ENCODE measurements at places on chromosomes 5 and 9.

GRCh38 chr5:175123542-175123941, 320.4 kb downstream of the DRD1 start:
- no peak for DNase-seq

DNA sequence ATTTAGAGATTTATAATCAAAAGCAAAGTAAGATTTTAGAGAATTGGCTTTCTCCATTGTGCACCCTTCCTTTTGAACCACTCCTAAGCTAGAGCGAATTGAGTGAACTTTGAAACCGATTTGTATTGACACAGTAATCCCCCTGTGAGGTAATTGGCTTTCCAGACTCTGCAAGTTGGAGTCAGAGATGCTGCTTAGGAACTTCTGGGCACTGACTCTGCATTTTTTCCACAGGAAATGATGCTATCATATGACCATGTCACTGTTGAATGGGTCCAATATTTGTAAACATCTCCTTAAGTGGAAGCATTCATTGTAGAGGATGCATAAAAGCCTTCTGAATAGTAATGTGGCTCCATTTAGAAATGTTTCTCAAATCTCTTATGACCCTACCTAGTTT, 394.4 kb upstream of the ZNF608 start:
- peak; percentile 64 for DNase-seq

DNA sequence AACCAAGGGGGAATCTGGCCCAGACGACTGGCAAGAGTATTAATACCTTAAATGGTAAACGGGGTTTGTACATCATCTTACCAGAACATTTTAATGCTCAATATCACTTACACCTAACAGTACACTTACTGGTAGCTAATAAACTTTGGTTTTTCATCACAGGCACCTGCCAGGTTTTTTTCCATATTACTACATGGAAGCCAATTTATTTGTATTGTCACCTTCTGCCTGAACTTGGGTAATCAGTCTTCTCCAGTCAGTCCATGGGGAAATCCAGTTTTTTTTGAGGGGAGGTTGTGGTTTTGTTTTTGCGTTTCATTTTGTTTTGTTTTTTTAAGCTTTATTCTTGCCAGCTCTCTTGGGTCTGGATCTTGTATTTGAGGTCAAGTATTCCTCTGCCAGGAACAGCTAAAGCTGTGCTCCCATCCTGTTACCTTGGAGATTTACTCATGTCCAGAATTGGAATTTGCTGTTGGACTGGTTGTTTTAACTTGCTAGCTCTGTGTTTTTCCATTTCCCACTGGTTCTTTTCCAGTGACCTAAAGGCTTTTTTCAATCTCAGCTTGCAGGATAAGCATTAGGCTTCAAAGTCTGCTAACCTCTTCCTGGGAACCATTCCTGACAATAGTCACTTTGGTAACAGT, 11.1 kb upstream of the NADK2 start:
- DNase-seq: no peak

DNA sequence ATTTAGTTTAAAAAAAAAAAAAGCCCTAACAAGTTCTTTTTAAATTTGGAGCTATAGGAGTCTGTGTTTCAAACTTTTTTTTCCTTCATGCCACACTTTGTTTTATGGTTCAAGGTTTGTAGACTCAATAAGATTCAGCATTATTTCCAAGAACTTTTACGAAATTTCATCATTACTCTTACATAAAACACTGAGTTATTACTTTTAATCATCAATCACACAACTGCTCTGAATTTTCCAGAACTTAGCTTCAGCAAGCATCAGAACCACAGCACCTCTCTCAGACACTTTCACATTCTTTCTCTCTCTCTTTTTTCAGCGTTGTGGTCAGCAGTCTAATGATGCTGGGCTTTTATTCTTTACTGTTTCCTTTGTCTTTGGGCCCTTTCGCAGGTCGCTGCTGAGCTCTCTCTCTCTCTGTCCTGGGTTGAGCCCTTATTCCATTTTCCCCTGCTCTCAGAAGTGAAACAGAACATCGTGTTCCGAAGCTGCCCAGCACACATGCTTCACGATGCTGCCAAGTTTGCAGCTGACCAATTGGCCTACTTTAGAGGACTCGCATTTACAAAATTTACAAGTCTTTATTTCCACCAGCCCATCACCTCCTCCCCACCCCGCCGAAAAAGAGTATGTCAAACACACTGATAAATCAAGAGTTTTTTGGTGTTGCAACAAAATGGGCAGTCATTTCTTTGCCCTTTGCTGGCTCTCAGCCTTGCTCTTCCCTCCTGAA, 44.6 kb upstream of the PIK3R1 start:
- no peak for DNase-seq

GRCh38 chr5:139845846-139846681, 50.5 kb downstream of the PSD2 start:
- no peak for DNase-seq

DNA sequence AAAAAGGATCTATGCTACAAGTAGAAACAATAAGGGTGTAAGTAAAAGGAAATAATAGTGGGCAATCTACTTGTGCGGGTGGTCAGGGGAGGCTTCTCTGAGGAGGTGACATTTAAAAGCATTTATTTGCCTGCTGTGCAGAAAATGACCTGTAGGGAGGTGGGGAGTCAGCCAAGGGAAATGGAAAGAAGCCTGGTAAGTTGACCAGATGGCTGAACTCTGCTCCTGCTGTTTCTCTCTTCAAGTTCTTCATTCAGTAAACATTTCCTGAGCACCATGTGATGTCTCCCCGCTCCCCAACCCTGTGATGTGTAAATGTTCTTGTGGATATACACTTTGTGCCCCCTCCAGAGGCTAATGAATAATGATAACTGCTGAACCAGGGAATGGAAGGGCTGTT, 9.9 kb upstream of the SPIN1 start:
- no peak for DNase-seq

DNA sequence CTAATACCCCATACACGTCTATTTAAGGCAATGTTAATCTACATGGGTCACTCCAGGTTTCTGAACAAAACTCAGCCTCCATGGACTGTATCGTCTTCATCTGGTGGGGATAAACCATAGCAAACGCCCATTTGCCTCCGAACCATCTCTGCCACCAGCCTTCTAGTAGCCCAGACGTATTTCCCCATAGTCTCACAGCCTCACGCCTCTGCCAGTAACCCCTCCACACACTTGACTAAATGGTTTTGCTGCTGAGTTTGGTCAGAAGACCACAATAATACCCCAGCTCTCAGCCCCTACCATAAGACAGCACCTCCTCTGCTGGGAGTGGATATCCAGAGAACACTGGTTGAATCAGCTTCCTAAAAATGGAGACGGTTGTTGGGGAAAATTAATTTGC, 8.7 kb downstream of the ERAP2 start:
- no peak for DNase-seq

All from fibroblast of skin of abdomen (primary cell).